Cardiac ventricle fibroblast (primary cell): ENCODE measurements at places on chromosomes 13 and 19. TPM values are rescaled to one million over a fixed set of nuclear protein-coding genes. Genes with fewer than 3 reads are reported as not detected.

KLK11 gene
- not detected in 2 replicates for total RNA-seq

SPACA4 gene
- total RNA-seq: not detected in 2 replicates

SEMA6B gene
- 11.2 and 12.2 TPM in 2 replicates for total RNA-seq

MCF2L gene
- total RNA-seq: 1.7 and 5.6 TPM in 2 replicates

ZNF627 gene
- 7.1 and 11.2 TPM in 2 replicates for total RNA-seq

LGALS14 gene
- total RNA-seq: not detected in 2 replicates

GPR12 gene
- total RNA-seq: not detected in 2 replicates

ZNF99 gene
- total RNA-seq: not detected in 2 replicates

RASAL3 gene
- not detected in 2 replicates for total RNA-seq

C19orf53 gene
- 223 and 292 TPM in 2 replicates for total RNA-seq

CD70 gene
- total RNA-seq: not detected in 2 replicates

SIAH3 gene
- total RNA-seq: not detected in 2 replicates

DOHH gene
- total RNA-seq: 12.2 and 13.7 TPM in 2 replicates

RXFP2 gene
- not detected in 2 replicates for total RNA-seq

CEBPA gene
- 5.7 and 8.1 TPM in 2 replicates for total RNA-seq

DPF1 gene
- total RNA-seq: 0.24 TPM in 1 of 2 replicates, not detected in the other

UBL3 gene
- 14.0 and 17.1 TPM in 2 replicates for total RNA-seq

GPATCH1 gene
- 5.2 and 6.7 TPM in 2 replicates for total RNA-seq

MAST1 gene
- 0.19 and 1.3 TPM in 2 replicates for total RNA-seq

SIPA1L3 gene
- 6.6 and 16.6 TPM in 2 replicates for total RNA-seq

ADM5 gene
- total RNA-seq: not detected in 2 replicates

SYNGR4 gene
- not detected in 2 replicates for total RNA-seq

ZNF524 gene
- total RNA-seq: 17.9 and 21.6 TPM in 2 replicates
